ENCODE measurements at places on chromosomes 1 and 21.

GRCh38 chr1:111615870-111616715, 3.5 kb upstream of the RAP1A start:
- no peak for DNase-seq

- no peak for DNase-seq
Observed at GRCh38 chr1:165851034-165851658, 23.7 kb downstream of the UCK2 start.

DNA sequence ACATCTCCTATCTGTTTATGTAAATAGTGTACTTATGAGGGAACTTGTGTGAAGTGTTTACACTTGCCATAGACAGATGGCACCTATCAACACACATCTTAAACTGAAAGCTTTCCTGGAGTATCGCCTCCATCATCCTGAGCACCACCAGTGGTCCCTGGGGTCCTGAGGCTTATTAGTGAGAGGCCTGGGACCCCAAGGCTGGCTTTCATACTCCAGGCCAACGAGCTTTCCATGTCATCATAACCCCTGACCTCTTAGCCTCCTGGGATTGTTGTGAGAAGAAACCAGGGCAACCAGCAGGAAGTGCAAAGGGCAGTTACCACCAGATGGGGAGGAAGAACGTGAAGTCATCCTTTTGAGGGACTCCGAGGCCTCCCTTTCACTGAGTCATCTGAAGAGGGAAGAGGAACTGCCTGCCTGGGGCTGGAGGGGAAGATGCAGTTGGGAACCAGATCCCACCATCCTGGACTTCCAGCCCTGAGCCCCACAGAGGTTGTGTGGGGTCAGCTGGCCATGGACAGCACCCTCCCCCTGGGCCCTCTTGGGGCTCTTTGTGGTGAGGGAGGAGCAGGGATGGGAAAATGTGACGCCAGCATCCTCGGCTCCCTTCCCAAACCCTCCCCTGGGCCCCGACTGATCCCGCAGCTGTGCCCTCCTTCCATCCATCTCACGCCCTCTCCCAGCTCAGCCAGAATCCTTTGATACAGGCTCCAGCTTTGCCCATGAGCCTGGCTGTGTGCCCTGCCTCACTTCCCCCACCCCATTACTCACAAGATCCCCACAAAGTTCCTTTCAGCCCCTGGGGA, 5.8 kb downstream of the INKA2 start:
- no peak for DNase-seq

DNA sequence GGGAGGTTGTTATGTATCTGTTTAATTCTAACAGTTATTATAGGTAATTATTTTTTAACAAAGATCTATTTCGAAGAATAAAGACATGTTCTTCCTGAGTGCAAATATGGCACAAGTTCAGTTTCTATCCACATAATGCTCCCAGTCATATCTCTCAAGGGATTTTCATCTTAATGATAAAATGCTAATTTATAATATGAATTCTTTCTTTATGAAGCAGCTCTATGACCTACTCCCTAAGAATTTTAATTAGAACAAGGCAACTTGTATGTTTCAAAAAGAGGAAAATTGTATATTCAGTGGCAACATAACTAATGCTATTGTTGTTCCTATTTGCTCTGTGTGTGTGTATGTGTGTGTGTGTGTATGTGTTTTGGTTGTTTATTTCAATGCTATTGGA, 1222.1 kb upstream of the NCAM2 start:
- DNase-seq: no peak

DNA sequence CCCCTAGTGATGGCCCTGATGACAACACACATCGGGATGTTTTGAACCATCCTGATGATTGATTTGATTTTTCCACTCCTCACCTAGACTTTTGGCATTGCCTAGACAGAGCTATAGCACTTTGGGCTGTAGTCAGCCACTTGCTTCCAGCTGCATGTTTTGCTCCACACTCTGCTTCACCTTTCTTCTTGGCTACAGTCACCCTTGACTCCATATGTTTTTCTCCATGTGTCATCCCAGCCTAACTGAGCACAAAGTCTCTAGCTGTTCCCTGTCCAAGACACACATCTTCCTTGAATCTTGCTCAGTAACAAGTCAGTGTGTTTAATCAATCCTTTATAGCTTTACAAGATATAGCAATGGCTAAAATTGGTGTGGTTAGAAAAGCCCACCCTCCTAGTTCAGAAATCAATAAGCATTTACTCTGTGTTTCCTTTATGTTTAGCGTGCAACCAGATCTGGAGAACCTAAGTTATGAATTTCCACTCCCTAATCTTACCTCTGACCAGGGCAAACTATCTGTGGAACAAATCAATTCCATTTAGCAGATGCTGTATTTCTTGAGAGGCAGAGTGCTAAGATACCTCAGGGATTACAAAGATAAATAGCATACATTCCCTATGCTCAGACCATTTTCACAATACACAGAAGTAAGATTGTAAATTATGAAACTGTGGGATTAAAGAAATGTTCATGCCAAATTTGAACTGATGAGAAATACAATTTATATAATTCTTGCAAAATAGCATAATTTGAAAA, 98.4 kb upstream of the LYPLAL1 start:
- DNase-seq: no peak

- DNase-seq: no peak
Observed at GRCh38 chr1:180838535-180838934, 74.2 kb upstream of the KIAA1614 start.

DNA sequence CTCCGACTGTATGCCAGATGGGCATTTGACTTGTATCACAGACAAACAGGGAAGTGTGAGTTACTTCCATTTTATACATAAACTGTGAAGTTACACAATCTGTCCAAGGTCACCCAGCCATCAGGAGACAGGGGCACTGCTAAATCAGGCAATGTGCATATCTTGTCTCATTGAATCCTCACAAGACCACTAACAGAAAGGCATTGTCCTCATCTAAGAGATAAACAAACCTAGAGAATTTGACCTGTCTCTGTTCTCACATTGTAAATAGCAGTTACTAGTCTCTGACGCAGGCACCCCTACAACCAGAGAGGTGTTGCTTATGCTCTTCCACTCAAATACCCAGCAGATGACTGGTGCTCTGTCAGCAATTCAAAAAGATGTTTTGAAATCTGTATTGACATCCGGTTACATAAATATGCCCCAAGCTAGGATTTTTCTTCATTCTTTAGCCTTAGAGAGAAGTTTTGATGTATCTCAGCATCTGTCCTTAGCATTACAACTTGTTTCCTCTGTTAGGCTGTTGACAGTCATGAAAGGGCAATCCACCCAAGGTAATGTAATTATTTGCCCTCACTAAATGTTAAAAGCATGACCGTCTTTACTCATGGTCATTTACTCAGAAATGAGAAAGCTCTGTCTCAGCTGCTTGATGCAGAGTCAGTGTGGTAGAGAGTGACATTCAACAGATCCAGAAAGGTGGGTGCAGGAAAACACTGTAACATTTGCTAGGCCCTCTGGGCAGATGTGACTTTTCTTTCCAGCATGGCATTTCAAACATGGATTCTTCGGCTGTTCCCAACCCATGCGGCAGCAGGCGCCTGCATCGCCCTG, 51.9 kb upstream of the ZNF326 start:
- no peak for DNase-seq

GRCh38 chr1:41486371-41487125, 2.1 kb upstream of the EDN2 start:
- DNase-seq: no peak

GRCh38 chr1:85330711-85331290, 54.4 kb upstream of the BCL10 start:
- DNase-seq: no peak

DNA sequence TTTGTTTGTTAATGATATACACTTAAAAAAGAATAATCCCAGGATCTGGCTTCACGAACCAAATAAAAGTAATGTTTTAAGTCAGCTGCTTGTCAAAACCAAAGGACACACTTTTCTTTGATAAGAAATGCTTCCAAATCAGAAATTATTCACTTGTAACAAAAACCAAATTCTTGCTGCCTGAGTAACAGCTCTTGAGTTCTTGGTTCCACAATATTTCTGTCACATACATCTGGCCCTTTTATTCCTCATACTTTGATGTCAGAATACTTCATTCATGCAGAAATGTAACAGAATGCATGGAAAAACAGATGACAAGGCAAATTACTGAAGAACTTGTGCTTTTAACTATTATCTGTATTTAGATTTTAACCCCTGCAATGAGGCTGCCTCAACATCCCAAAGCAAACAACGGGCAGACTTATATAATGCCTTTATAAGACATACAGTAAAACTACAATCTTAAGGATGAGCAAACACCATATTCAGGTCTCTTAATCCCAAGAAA, 1.5 kb downstream of the VAMP4 start:
- no peak for DNase-seq

- no peak for DNase-seq
Observed at GRCh38 chr21:38223893-38224540, 32.8 kb upstream of the KCNJ15 start.

GRCh38 chr1:230427094-230427876, 1.2 kb upstream of the PGBD5 start:
- no peak for DNase-seq

DNA sequence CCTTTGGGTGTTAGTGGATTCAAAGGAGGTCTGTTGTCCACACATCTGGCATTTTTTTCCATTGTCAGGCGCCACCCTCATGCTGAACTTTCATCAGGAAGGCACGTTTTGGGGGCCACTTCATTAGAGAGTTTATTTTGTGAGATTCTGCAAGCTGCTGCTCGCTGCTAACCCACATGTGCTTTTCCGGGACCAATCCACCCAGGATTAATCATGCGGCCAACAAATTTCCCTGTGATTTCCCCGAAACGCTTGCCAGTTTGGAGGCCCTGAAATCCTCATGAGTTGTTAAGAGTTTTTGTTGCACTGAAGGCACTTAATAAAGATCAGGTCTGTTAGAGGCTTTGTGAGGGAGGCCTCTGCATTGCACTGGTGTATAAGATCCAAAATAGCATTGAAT, 2.4 kb downstream of the PDPN start:
- DNase-seq: no peak

All from activated CD8-positive, alpha-beta memory T cell treated with anti-CD3 and anti-CD28 coated beads for 1 hour (primary cell).